ENCODE measurements at places on chromosomes 12 and 14. TPM values are rescaled to one million over a fixed set of nuclear protein-coding genes. Genes with fewer than 3 reads are reported as not detected.

DNA sequence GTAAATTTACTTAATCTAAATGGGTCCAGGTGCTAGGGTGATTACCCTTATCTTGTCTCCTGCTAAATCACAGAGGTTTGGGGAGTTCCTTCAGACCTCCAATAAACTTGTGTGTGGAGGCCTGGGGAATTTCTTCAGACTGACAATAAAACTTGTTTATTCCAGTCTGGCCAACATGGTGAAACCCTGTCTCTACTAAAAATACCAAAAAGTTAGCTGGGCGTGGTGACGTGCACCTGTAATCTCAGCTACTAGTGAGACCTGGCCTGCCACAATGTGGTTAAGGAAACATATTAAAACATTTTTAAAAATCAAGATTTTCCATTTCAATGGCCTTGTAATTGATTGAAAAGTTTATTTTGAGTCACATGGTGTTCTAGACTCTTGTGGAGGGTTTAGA lies 126.9 kb upstream of the FGD4 start:
- DNase-seq: no peak

DNA sequence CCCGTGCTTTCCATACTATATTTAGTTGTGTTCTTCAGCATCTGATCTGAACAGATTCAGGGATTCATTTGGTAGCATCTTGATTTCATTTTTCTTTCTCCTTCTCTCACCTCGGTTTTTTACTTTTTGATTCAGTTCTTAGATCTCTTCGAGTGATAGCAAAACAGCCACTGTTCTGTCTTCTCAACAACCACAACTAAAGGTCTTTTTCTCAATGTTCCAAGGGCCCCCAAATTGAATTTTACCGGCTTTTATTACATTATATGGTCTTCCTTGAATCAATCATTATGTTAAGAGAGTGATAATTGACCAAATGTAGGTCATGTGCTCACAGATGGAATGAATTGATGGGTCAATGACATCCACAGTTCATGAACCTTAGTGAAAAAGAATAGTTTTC lies 164.5 kb upstream of the LMNTD1 start:
- no peak for DNase-seq

DNA sequence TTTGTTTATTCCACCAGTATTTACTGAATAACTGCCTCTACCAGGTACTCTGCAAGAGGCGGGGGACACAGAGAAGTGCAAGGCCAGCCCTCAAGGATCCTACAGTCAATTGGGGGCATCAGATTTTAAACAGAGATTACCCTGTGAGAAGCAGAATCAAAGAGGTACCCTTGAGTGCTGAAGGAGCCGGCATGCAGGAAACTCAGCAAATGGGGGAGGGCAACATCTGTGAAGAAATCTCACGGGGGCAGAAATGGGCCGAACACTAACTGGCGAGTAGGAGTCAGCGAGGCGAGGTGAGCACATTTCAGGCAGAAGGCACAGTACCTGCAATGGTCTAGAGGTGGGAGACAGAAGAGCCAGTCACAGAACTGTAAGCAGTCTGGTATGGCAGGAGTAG lies 9.0 kb downstream of the GALNT6 start:
- DNase-seq: no peak

DNA sequence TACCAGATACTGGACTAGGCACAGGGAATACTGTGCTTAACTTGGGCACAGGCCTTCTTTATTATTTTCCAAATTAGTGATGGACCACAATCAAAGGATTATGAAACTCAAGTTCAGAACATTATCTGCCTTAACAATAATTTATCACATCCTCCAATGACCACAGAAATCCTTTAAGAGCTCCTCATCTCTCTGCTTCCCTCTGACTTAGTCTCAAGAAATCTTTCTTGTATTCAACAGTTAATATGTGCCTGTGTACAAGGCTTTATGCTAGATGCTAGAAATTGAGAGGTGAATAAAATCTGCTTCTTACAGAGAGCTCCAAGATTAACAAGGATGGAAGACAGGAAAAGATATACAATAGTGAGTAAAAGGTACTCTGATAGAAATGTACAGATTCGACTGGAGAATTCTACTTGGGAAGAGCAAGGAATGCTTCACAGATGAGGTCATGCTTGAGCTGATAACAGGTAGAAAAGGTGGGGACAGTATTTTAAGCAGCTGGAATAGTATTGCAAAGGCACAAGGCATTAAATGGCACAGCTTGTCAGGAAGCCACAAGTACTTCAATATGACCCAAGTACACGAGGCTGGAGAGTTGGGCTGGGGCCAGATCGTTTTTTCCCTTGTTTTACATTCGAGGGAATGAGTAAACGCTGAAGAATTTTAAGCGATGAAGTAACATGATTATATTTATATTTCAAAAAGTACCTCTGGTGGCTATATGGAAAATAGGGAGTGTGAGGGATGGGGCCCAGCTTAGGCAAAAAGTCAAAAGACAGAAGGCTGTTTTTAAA lies 55.1 kb upstream of the ARID2 start:
- DNase-seq: peak; percentile 50

- DNase-seq: peak; percentile 37
Observed at GRCh38 chr14:35369701-35370191, 34.8 kb downstream of the NFKBIA start.

- no peak for DNase-seq
Observed at GRCh38 chr12:6275928-6276887, 34.3 kb upstream of the PLEKHG6 start.

DNA sequence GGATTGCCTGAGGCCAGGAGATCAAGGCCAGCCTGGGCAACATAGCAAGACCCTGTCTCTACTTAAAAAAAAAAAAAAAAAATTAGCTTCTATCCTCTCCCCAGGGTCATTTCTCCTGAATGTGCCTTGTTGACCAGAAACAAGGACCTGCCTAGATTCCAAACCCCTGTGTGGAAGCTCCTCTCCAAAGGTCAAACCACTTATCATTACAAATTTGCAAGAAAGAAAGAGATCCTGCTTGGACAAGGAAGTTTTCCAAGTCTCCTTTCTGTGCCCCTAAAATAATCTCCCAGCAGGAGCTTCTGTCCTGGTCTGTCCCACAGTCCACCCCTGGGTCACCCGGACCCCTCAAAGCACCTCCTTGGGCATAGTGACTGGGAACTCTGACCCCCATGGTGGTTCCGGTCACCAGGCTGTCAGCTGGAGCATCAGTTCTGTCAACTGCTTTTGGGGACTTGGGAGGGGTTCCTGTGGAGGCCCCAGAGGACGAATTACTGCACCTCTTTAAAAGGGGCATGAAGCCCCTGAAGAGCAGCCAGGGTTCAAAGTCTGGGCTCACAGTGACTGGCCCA lies 38.4 kb downstream of the ACTN1 start:
- DNase-seq: no peak

- no peak for DNase-seq
Observed at GRCh38 chr12:106873983-106874382, 81.7 kb upstream of the TMEM263 start.

DNA sequence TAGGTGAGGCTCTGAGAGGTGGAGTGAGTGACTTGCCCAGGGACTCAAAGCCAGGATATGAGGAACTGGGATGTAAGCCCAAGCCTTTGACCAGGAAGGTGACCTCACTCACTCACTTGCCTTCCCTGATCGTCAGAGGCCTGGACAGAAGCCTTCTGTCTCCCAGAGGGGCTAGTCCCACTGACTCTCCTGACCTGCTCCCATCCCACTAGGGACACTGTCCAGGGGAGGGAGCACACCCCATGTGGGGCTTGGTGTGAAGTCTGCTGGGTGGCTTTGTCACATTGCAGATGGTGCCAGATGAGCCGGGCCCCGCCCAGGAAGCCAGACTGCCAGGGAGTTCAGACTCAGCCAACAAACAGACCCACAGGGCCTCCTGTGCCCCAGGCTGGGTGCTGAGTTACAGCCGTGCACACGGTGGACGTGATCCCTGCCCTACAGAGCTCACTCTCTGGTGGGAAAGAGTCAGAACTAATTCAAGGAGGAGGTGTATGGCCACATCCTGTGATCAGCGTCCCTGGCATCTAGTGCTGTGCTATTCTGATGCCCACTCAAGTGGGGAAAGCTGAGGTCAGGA lies 28.3 kb downstream of the MMAB start:
- DNase-seq: no peak

Gene OR6C65
- not detected for total RNA-seq

Gene CYP27B1
- total RNA-seq: not detected

Gene RBP5
- total RNA-seq: 0.46 TPM

All from Right ventricle myocardium superior (tissue), 1 donor.